Activated T-cell treated with anti-CD3 and anti-CD28 coated beads, Interleukin-2, amount 50 U/mL, for 4 hours (primary cell): ENCODE measurements at places on chromosomes 1 and 21.

DNA sequence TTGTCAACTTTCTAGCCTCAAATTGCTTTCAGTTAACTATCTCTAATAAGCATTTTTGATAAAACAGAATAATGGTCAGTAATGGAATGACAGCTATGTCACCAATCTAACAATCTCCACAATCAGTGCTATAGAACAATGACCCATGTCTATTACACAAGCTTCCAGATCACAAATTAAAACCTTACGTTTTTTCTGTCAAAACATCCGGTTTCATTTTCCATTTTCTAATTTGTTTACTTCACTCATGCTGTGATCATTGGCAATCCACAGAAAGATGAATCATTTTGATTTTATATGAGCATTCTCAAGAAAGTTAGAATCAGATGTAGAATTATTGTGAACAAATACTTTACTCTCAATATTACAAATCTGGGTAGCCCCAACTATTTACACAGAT lies 80.3 kb downstream of the KCNT2 start:
- DNase-seq, result no peak

DNA sequence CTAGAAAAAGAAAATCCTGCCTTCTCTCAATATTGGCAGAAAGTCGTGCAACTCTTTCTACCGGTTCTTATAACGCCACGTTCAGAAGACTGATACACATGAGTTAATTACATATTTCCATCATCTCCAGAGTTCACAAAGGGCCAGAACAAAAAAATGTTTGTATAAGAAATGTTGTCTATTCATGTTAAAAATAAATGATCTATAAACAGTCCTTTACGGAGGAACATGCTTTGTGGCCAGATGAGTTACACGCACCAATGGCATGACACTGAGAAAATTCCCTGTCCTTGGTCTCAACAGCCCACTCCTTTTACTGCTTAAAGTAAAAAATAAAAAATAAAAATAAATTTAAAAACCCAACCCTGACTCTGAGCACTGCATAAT lies 29.5 kb downstream of the C2CD2 start:
- DNase-seq, result no peak

DNA sequence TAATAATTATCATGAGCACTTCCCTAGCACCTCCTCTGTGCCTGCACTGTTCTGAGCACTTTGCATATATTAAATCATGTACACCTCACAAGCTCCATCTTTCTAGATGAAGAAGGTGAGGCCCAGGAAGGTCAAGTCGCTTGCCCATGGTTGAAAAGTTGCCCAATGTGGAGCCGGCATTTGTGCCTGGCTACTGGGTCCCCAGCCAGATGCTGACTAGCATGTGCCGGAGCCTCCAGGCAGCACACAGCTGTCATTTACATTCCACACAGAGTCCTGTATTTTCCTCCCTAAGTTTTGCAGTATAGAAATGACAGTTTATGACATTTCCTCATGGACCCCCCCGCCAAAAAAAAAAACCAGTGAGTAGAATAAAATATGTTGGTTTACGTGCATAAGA lies 94.3 kb downstream of the BCAR3 start:
- no peak for DNase-seq

GRCh38 chr1:173504268-173504667 lies 27.1 kb downstream of the PRDX6 start:
- no peak for DNase-seq

- no peak for DNase-seq
Observed at GRCh38 chr1:171740356-171740863, 1.5 kb downstream of the VAMP4 start.
